ENCODE measurements at places on chromosomes 6 and 20.

- DNase-seq, result no peak
Measured at GRCh38 chr20:33154252-33154651, 13.7 kb upstream of the BPIFA2 start.

- no peak for DNase-seq
Measured at GRCh38 chr6:128990915-128991314, 108.0 kb downstream of the LAMA2 start.

GRCh38 chr6:3729603-3730344 lies 21.7 kb downstream of the PXDC1 start:
- DNase-seq, result no peak

GRCh38 chr6:159193923-159194322 lies 24.7 kb downstream of the FNDC1 start:
- no peak for DNase-seq

GRCh38 chr6:87553159-87553765 lies 36.5 kb downstream of the RARS2 start:
- no peak for DNase-seq

GRCh38 chr6:113558431-113558830 lies 298.7 kb upstream of the MARCKS start:
- DNase-seq, result no peak

DNA sequence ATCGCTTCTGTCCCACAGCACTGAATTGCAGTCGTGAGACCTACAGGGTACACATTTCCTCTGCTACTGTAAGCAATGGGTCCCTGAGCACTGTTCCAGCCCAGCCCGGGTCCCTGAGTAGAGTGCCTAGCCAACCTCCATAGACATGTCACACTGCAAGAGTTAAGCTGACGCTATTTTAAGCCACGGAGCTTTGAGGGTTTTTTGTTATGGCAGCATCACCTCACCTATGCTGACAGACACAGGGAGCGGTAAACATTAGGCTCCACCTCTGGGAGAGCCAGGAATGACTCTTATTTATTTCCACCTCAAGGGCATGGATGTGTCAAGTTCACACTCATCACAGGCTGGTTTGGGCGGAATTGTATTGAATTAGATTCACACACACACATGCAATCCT lies 45.1 kb downstream of the GRM4 start:
- no peak for DNase-seq

- no peak for DNase-seq
Measured at GRCh38 chr6:63985223-63985622, 349.6 kb downstream of the PHF3 start.

DNA sequence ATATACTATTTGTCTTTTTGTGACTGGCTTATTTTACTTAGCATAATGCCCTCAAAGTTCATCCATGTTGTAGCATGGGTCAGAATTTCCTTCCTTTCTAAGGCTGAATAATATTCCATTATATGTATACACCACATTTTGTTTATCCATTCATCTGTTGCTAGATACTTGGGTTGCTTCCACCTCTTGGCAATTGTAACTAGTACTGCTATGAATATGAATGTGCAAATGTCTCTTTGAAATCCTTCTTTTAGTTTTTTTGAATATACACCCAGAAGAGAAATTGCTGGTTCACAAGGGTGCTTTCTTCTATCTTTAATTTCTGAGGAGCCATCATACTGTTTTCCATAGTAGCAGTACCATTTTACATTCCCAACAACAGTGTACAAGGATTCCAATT lies 21.3 kb upstream of the MAP7 start:
- DNase-seq, result no peak

- no peak for DNase-seq
Measured at GRCh38 chr20:46401478-46401860, 4.9 kb downstream of the ELMO2 start.

GRCh38 chr6:137715589-137716045 lies 151.4 kb upstream of the TNFAIP3 start:
- no peak for DNase-seq

DNA sequence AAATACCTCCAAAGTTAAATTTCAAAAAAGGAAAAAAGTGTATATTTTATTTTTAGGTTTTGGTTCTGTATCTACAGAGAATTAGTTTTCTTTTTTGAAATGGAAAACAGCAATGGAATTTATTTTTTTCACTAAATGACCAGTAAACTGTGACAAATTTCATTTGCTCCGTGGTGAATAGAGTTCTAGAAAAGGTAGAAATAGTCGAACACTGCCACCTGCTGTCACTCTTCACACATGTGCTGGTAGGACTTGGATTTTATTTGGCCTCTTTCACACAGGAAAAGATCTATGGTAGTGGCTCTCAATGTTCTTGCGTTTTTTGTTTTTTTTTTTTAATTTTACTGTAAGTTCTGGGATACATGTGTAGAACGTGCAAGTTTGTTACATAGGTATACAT lies 312.5 kb downstream of the EYA4 start:
- peak; percentile 4 for DNase-seq

- peak; percentile 95 for DNase-seq
Measured at GRCh38 chr6:26103770-26104456, 16.7 kb downstream of the HFE start.

- DNase-seq, result no peak
Measured at GRCh38 chr6:44255871-44256774, 1.2 kb downstream of the SLC35B2 start.

GRCh38 chr6:69069881-69070280 lies 434.8 kb downstream of the ADGRB3 start:
- DNase-seq, result no peak

GRCh38 chr6:83860359-83860755 lies 868 bp downstream of the CYB5R4 start:
- DNase-seq, result no peak

- DNase-seq, result no peak
Measured at GRCh38 chr6:138555421-138555988, 56.2 kb upstream of the NHSL1 start.

DNA sequence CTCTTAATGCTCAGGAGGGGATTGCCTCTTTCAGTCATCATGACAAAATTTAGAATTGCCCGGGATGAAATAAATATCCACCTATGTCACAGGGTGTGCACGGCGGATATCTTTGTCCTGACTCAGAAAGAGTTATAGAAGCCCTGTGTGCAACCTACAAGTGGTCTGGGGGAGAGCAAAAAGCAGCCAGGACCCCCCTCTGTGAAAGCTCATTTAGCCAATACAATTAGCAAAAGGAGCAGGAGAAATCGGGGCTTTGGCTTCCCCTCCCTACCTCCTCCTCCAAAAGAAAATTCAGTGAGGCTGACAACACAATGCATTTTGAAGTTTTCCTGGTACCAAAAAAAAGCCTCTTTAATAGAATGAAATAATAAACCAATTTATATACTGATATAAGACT lies 21.8 kb downstream of the FOXA2 start:
- peak; percentile 15 for DNase-seq

DNA sequence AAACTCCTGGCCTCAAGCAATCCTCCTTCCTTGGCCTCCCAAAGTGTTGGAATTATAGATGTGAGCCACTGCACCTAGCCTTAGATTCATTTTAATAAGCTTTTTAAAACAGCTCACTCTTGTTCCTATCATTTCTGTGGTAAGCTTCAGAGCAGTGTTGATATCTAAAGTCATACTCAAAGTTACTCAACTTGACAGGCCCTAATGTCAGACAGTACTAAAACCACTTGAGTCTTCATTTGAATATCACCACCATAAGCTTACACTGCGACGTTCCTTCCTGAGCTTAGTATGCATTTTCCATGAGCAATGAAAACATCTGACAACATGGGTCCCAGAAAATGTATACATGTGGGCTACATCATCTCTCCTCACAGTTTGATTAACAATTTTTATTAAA lies 6.0 kb downstream of the FUCA2 start:
- no peak for DNase-seq

DNA sequence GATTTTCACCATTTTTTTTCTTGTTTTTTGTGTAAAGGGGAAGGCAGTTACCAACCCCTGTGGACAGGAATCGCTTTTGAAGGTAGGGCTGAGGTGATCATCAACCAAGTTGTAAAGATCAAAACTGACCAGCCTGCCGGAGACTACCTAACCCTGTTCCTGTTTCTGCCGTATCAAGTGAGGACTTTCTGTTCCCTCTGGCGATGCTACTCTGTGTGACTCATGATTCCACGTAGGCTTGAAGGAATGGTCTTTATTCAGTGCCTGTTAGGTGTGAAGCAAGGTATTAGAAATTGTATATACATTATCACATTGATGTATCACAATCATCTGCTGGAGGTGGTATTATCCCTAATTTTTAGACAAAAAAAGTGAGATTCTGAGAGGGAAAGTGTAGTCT lies 161.3 kb downstream of the SOX4 start:
- no peak for DNase-seq

DNA sequence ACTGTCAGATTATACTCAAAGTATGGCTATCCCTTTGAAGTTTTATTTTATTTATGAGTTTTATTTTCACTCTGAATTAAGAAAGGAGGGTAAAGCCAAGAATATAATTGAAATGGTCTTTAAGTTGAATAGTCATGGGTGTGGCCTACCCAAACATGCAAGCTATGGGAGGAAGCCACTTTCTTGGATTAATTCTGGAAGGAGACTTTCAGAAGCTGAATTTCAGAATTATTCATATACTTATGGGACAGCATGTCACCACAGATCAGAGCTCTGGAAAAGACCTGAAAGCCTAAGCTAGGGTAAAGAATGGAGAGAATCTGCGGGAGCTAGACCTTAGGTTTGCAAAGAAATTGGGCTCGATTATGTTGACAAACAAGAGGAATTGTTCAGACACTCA lies 242.4 kb upstream of the FKBP1C start:
- DNase-seq, result no peak

DNA sequence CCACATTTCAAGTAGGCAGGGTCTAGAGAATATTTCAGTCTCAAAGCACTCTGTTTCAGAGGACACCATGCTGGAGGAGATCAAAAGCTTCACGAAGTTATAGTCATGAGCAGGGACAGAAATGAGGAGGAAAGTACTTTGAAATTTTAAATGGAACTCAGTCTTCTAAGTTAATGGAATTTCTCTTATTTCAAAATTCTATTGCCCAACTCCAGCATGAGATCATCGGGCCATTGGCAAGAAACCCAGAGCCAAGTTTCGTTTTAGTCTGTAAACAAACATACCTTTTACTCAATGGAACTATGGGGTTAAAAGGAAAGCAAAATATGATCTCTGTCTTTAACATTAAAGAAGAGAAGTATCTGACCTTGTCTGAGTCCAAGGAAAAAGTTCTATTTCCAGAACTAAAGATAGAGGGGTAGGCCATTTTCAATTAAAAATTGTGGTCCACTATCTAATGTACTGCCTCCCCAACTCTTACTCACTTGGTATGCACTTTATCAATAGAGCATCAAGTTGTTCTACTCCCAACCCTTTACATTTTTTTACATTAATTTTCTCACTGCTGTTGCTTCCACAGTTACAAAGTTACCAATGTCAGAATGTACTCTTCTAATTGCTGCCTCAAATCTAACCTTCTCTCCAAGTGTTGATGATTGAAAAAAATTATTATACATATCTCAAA lies 235.3 kb upstream of the NRSN1 start:
- no peak for DNase-seq

GRCh38 chr6:12886961-12887775 lies 170.6 kb downstream of the PHACTR1 start:
- DNase-seq, result no peak

- DNase-seq, result no peak
Measured at GRCh38 chr20:61776491-61777075, 289.1 kb downstream of the TAF4 start.

- DNase-seq, result no peak
Measured at GRCh38 chr20:4870906-4871305, 130.4 kb downstream of the SLC23A2 start.

DNA sequence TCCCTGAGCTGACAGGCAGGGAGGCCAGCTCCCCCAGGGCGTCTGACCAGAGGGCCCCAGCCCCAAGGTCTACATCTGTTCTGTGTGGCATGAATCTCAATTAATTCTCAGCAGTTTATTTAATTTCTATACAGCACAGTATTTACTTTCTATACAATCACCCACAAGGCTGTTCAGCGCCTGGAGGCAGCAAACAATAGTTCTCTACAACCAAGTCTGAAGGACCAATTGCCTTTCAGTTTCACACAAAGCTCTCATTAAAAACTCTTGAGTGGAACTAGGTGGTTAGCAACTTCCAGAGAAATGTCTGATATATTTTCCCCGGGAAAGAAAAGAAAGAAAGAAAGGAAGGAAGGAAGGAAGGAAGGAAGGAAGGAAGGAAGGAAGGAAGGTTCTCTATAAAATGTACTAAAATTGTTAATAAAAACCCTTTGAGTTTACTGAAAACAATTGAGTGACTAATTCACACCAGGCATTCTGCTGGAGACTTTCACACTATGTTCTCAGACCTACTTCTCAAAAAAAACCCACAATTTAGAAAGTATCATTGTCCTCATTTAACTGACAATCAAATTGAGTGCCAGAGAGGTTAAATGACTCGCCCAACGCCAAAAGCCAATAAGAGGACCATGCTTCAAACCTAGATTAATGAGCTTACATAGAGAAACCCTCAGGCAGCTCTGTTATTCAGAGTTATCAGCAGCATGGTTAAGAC lies 62.5 kb downstream of the METTL24 start:
- no peak for DNase-seq

- no peak for DNase-seq
Measured at GRCh38 chr6:16670617-16671051, 90.6 kb downstream of the ATXN1 start.

GRCh38 chr6:125738276-125738675 lies 11.2 kb upstream of the HEY2 start:
- DNase-seq, result no peak

GRCh38 chr6:43078691-43079090 lies 2.6 kb downstream of the PTK7 start:
- no peak for DNase-seq

DNA sequence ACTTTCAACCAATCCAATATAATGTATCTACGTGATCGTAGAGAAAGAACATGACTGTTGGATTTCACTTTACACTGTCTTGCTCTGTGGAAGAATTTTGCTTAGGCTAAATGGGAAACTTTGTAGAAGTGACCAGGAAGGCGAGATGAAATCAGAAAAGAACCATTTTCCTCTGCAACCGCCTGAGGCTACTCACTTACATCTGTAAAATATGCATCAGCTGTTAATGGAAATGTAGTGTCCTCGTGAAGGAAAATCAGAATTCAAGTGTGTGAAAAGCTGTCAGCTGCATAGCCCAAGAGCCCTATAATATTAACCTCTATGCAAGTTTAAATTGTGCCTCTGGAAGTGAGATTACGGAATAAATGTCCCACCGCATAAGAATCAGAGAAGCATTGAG lies 277.9 kb downstream of the C6orf118 start:
- no peak for DNase-seq

DNA sequence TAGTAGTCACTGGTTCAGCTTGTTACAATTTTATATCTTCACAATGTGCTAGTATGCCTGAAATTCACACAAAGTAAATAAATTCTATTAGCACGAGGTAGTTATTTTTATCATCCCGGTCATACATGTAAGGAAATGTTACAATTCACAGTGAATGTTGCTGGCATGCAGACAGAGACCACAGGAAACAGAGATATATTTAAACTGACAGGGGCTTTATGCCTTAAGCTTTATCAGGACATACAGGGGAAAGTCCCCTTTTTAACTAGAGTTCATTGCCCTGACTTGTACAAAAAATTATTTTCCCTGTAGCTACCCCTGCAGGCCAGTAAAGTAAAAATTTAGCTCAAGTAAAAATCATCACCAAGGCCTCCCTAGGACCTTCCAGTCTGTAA lies 712.0 kb upstream of the NRSN1 start:
- no peak for DNase-seq

GRCh38 chr6:89412071-89413005 lies at the start of gene RRAGD:
TSS of gene RRAGD (minus strand) at chr6:89412273. CDS start at chr6:89411993, 280 bp downstream.
- peak; percentile 84 for DNase-seq

GRCh38 chr6:125293587-125293986 lies 8.2 kb downstream of the HDDC2 start:
- no peak for DNase-seq
